ENCODE measurements at places on chromosomes 1 and 21.

DNA sequence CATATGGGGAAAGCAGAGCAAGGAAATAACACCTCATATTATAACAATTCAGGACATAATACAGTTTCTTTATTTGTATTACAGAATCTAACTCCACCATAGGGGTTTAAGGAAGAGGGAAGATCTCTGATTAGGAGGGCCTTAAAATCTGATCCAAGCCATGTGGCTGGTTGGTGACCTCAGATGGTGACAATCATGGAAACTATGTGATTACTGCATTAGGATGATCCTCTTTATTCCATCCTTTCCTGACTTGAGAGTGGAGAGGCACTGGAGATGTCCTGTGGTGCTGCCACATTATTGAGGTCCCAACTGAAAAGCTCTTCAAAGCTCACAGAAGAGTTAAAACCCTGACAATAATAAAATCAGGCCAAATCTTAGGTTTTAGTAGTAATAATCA, 168.1 kb upstream of the BEND5 start:
- no peak for DNase-seq

GRCh38 chr1:67787746-67788145, 45.5 kb downstream of the GNG12 start:
- no peak for DNase-seq

GRCh38 chr1:175742790-175743459, 470 bp downstream of the TNR start:
- DNase-seq = no peak

GRCh38 chr1:159869173-159869572, 6.7 kb upstream of the VSIG8 start:
- no peak for DNase-seq

DNA sequence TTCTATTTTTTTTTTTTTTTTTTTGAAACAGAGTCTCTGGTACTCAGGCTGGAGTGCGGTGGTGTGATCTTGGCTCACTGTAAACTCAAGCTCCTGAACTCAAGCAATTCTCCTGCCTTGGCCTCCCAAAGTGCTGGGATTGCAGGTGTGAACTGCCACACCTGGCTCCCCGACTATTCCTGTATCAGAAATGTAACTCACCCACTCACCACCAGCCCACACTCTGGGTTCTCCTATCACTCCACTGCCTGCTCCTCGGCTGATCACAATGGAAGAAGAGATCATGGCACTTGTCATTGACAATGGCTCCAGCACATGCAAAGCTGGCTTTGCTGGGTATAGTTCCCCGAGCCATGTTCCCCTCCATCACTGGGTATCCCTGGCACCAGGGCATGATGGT, 15.9 kb downstream of the RABIF start:
- DNase-seq = no peak

DNA sequence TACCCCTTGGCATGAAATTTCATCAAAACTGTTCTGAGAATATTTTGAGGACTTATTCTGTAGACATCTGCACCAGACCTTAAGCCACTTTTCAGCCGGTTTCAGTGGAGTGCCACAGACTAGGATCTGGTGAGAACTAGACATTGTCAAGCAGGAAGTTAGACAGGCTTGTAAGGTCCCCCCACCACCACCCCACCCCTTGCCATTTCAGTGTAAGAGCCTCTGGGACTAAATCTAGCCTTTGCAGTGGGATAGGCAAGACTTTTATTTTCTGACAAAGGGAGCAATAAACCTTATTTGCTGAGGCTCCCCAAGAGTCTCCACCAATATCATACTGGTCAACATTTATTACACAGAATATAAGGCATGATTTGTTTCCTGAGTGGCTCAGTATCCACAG, 77.9 kb upstream of the EXO1 start:
- DNase-seq = no peak

GRCh38 chr1:156600733-156601121, 552 bp downstream of the GPATCH4 start:
- no peak for DNase-seq

GRCh38 chr21:34035619-34036354, 37.6 kb upstream of the MRPS6 start:
- no peak for DNase-seq

All from stimulated activated CD8-positive, alpha-beta memory T cell treated with anti-CD3 and anti-CD28 coated beads, Interleukin-4, amount 100 ng/mL, for 1 hour (primary cell).